ENCODE measurements at places on chromosomes 1 and 21.

DNA sequence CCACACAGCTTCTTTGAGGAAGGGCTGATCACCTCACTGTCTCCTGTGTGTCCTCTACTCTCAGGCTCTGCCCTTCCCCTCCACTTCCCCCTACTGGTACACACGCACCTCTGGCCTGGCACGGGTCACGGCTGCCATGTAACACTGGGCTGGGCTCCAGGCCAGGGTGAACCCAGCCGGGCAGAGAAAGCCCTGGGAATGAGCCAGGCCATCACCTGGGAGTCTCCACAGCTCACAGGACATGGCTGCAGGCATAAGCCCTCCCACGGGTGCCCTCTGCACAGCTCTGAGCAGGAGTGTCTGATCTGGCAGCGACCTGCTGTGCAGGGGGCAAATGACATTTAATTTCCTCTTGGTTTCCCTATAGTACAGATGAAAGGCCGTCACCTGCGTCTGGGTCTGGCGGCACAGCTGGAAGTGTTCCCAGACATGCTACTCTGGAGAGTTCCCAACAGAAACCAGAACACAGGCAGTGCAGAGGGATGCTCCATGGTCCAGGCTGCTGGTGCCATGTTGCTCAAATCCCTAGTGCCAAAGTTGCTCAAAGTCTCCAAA lies 61.2 kb downstream of the ERI3 start:
- DNase-seq: peak; percentile 90

DNA sequence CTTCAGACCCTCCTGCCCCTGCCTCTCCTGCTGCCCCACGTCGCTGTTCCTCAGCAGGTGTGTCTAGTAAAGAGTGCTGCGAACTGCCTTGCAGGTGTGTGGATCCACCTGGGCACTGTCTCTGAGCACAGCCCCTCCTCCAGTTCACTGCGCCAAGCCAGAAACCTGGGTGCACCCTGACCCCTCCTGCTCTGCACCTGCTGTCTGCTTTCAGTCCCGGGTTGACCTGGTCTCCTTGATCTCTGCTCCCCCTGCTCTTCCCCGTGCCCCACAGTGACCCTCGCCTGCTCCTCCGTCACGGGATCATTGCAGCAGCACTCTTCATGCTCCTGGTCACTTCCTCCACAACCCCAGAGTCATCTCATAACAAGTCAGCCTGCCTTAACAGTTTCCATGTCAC lies 6.5 kb downstream of the A3GALT2 start:
- no peak for DNase-seq

DNA sequence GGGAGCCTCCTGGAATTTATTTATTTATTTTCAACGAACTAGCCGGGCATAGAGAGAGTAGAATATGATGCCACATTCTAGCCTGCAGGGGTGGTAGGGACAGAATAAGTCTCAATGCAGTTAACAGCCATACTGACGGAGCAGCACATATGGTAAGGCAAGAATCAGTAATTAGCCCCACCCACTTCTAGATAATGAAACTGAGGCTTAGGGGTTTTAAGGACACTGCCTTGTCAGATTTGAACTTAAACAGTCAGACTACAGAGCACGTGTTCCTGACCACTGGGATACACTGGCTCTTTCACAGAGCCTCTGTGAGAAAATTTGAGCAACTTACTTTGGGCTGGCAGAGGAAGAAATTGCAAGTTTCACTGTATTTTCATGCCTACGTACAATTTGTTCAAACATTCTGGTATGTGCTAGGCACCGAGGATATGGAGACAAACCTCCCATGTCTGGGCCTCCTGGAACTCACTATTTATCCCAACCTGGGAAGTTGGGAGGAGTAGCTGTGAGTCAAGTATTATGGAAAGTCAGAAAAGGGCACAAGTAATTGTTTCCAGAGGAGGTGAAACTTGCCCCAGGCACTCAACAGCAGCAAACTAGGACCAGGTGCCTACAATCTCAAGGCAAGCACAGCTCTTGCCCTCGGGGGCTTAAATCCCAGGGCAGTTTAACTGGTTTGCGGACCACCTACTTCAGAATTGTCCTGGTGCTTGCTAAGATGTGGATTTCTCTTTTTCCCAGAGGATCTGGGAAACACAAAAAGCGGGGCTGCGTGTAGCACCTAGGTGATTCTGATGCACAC lies 1.6 kb upstream of the CLIC4 start:
- DNase-seq: no peak

- peak; percentile 33 for DNase-seq
Measured at GRCh38 chr1:32394890-32395432, 720 bp upstream of the BSDC1 start.

DNA sequence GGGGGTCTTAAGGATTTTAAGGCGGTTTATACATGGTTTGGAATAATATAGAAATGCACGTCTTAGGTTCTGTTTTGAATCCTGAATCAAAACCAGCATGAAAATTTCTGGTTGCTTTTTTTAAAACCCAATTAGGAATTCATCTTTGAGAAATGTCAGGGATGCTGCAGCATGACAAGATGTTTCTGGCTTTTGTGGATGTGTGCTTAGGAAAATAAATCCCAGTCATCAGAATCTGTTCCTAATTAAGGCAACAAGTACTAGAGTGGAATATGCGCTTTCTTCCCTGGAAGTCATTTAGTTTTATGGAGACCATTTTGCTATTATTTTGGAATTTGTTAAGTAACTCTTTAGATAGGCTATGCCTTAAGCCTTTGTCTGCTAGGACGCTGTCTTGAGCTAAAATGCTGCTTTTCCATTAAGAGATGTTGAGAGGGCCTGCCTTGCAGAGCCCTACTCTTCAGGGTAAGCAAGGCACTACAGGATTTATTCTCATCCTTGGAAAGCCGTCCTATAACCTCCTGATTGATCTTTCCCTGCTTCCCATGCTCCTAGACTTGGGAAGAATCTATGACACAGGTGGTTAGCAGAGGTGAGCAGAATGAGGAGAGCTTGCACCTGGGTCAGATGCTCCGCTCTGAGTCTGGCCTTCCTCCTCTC lies 332.8 kb downstream of the DISC1 start:
- DNase-seq: no peak

DNA sequence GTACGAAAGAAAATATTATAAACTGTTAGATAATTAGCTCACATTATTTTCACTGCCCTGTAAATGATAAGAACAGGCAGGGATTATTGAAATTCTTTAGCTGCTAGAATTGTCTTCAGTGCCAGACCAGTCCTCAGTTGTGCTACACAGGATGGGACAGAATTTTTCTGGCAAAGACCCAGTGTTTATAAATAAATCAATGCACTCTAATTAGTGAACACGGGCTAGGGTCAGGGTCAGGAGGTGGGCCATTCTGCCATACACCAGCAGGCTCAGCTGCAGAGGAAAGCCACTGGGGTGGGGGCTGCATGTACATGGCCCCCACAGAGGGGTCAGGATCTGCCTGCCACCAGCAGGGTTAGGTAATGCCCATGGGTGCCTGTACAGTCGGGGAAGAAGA lies 6.4 kb downstream of the BCAR3 start:
- DNase-seq: no peak

- DNase-seq: no peak
Measured at GRCh38 chr1:9726905-9727595, 75.5 kb downstream of the PIK3CD start.

- DNase-seq: no peak
Measured at GRCh38 chr1:7971024-7971423, 9.5 kb downstream of the PARK7 start.
